ENCODE measurements at places on chromosomes 11 and 22.

GRCh38 chr11:110897035-110897434, 184.8 kb upstream of the ARHGAP20 start:
- no peak for DNase-seq

- no peak for DNase-seq
Measured at GRCh38 chr11:32139896-32140520, 49.1 kb downstream of the RCN1 start.

- no peak for DNase-seq
Measured at GRCh38 chr11:101949680-101950220, 33.4 kb upstream of the ANGPTL5 start.

DNA sequence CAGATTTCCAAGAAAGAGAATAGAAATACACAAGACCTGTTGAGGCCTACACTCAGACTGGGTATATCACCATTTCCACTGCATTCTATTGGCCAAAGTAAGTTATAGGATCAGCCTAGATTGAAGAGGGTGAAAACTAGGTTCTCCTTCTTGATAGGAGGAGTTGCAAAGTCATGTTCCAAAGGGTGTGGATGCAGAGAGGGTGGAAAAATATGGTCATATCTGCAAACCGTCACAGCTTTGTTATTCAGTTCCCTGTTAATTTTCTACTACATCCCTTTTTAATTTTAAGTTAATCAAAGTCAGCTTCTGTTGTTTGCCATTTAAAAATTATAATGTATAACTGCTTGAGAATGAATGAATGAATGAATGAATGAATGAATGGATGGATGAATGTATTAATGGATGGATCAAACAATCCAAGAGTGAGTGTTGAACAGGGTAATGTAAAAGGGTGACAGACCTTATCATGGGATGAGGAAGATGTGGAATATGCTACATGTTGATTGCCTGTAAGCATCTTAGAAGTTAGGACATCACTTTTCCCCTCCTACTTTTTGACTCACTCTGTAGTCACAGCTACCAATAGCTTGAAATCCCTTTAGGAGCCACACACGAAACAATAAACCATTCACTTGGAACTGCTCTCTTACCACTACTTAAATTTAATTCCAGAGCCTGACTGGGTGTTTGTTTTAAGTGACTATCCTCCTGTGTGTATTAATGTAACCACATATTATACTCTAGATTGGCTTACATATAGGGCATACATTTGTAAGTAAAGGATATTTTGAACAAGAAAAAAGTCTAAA, 121.5 kb downstream of the CCDC34 start:
- no peak for DNase-seq

All from effector memory CD4-positive, alpha-beta T cell (primary cell).